Eye (tissue), 1 donor: ENCODE measurements at places on chromosomes 3 and 15.
A peak's percentile ranks its signal among the peaks of the same experiment; 100 is the strongest.

- DNase-seq, result no peak
These were observed 100.3 kb downstream of the FRMD5 start for GRCh38 chr15:44094781-44095180.

DNA sequence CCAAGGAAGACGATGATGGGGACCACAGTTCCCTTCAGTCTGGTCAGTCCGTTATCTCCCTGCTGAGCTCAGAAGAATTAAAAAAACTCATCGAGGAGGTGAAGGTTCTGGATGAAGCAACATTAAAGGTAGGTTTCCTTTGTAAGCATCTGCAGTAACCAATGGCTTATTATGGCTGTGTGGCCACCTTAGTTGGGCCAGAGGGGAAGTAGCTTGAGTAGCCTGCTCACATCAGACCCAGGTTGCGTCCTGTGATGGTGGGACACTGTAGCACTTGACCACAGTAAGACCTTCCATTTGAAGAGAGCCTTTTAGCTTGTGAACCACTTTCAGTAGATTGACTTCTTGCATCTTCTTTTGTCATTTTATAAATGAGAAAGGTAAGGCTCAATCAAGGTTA, 22.6 kb downstream of the STARD5 start:
- DNase-seq, result no peak

GRCh38 chr3:46187341-46187700, 20.8 kb downstream of the CCR1 start:
- DNase-seq, result no peak

DNA sequence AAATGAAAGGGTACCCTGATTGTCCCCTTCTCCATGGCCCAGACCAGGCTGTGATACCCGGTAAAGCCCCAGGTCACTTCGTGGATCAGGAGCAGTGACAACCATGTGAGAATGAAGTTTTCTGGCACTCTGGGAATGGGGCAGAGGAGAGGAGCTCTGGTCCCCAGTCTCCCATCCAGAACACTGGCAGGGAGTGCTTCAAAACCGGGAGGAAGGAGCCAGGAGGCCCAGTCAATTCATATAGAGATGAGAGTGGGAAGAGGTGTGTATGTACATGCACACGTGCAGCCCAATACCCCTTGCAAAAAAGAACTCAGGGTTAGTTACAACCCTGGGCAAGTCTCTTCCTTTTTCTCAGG, 101.4 kb upstream of the TLE3 start:
- DNase-seq, result no peak

- peak; percentile 60 for DNase-seq
These were observed 235.7 kb downstream of the SATB1 start for GRCh38 chr3:18189282-18190050.

DNA sequence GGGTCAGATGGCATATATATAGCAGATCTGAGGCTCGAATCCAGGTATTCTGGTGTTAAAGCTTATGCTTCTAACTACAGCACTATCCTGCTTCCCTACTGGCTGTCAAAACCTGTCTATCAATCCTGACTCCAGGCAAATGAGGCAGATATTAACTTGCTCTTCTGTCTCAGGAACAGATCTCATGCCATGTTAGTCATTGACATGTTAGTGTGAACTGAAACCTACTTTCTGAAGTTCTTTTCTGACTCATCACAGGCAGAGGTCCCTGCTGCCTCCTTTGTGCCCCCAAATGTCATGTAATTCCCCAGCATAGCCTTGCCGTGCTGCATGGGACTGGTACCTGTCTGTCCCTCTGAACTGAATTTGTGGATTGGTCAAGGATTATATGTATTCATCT, 125.0 kb upstream of the SMAD3 start:
- no peak for DNase-seq
